ENCODE measurements at places on chromosomes 5 and 9.

DNA sequence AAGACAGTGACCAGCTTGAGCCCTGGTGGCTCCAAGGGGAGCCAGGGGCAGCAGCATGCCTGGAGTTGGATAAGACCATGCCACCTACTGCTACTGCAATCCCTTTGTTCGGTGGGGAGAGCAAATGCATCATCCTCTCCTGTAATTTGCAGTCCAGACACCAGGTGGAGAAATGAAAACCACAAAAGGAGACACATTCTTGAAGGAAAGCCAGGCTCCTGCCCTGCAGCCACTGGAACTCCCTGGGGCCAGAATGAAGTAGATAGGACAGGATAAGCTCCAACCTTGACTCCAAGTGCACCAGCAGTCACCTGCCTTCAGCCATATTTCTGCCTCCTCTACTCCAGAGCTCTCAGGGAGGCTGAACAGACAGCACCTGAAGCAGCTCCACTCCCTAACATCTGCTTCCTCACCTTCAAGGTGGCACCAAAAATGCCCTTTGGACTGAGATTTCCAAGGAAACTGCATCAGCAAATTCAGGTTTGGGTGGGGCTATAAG is 65.1 kb upstream of the IQGAP2 start:
- no peak for DNase-seq

GRCh38 chr5:83931969-83932368 is 211.3 kb upstream of the HAPLN1 start:
- DNase-seq, result no peak

DNA sequence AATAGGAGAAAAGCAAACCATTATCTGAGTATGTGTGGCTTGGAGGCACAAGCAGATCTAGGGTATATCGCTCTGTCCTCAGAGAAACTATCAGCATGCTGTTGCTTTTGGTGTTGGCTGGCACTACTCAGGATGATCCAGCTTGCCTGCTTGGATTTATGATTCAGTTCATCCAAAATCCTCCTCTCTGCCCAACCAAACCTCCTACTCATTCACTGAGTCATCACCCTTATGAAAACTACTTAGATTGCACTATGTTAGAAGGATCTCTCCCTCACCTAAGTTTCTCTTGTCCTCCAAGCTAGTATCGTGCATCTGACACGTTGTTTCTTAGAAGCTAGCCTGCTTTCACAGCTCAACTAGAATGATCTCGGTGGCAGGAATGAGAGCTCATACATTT is 14.2 kb upstream of the ZBED3 start:
- no peak for DNase-seq

DNA sequence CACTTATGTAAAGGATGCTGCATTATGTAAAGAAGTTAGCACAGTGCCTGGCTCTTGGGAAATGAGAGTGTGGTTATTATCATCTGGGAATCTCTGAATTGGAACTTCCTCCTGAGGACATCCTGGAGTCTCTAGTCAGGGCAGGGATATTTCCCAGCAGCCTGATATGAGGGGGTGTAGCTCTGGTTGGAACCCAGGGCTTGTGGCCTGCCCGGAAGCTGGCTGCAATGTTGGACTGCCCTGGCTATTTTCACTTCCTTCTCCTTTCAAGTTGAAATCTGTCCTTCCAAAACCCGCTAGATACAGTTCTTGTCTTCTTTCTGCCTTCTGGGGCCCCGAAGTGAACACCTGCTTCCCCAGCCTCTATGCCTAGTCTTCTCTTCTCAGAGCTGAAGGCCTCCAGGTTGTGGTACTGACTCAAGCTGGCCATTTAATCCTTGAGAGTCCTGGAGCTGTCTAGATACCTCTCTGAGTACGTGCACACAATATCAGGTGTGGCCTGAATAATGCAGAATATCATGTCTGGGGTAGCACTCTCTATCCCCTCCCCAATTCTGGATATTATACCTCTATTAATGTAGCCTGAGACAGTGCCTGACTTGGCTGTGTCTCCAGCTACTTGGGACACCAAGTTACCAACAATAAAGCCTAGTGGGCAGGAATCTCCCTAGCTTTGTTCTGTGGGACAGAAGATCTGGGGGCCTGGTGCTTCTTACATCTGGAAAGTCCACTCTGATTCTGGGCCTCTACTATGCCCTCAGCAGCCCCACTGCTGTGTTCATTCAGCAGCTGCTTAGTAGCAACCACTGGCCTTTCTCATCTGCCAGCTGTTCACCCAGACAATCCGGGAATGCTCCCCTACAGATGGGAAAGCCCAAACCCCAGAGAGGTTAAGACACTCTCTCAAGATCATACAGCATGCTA is 45.0 kb downstream of the SLC6A7 start:
- no peak for DNase-seq

- DNase-seq, result no peak
Measured at GRCh38 chr9:75228893-75229292, 140.6 kb downstream of the OSTF1 start.

DNA sequence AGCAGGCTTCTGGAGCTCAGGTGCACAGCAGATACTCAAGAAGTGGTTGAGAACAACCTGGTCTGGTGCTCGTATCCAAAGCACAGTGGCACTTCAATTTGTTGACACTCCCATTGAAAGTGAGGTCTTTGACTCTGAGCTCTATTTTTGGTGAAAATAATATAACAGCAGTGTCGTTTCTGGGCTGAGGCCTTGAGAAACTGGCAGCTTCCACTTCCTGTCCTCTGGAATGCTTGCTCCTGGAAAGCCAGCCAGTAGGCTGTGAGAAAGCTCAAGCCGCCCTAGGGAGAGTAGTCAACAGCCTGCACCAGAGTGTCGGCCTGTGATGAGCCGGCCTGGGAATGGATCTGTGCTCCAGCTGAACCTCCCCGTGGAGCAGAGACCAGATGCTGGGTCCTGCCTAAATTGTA is 6.8 kb upstream of the SUSD3 start:
- DNase-seq, result no peak

- no peak for DNase-seq
Measured at GRCh38 chr5:134515801-134516200, 9.7 kb upstream of the JADE2 start.

GRCh38 chr5:960551-960950 is 48.1 kb upstream of the NKD2 start:
- DNase-seq, result no peak

DNA sequence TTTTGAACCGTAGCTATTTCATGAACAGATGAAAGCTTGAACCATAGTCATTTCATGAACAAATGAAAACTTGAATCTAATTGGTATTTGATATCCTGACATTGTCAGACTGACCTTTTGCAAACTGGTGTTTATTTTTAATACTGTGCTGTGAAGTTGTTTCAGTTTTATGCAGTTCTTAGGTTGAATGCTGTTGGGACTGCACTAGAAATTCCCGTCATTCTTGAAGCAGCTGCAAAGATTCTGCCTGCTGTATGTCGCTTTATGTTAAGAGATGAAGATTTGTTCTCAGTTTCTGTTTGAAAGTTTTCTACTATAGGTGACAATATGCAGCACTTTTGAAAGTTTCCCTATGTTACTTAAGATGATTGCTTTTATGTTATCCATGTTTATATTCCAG is 22.5 kb upstream of the FAM120AOS start:
- no peak for DNase-seq

DNA sequence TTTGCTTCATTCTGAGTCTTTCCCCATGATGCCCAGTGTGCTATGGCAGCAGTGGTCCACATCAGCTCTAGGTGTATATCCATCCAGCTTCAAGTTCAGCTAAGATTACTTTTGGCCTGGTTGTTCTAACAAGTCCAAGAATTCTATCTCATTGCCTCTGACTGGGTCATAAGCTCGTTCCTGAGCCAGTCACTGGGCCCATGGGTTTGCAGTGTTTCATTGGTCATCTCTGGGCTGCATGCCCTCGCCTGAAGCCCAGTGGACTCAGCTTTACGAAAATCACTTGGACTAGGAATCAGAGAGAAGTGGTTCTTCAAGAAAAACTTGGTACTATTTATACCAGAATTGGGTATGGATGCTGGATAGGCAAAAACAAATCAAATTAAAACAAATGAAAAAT is 16.1 kb upstream of the ARHGAP26 start:
- DNase-seq, result no peak

- no peak for DNase-seq
Measured at GRCh38 chr5:173884402-173885053, 3.6 kb upstream of the CPEB4 start.

Data from stimulated activated CD4-positive, alpha-beta T cell treated with anti-CD3 and anti-CD28 coated beads, Interleukin-1b, Interleukin-23, amount 100 ng/mL, for 1 hour (primary cell).